Fibroblast of the aortic adventitia (primary cell): ENCODE measurements at places on chromosomes 7 and 10.

- DNase-seq, result no peak
These were observed 36.2 kb upstream of the RET start for GRCh38 chr10:43040482-43041256.

- peak; percentile 30 for DNase-seq
These were observed 171.2 kb downstream of the REEP3 start for GRCh38 chr10:63692220-63692896.

DNA sequence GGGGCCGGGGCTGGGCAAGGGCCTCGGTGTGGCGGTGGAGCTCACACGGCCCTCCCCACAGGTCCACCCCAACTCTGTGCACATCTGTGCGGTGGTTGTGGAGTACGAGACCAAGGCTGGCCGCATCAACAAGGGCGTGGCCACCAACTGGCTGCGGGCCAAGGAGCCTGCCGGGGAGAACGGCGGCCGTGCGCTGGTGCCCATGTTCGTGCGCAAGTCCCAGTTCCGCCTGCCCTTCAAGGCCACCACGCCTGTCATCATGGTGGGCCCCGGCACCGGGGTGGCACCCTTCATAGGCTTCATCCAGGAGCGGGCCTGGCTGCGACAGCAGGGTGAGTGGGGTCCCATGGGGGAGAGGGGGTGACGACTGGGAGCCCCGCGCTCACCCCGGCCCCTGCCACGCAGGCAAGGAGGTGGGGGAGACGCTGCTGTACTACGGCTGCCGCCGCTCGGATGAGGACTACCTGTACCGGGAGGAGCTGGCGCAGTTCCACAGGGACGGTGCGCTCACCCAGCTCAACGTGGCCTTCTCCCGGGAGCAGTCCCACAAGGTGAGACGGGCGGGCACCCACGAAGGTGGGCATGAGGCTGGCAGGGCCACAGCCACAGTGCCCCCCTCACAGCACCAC lies 8.8 kb downstream of the TMEM120A start:
- no peak for DNase-seq

- peak; percentile 28 for DNase-seq
These were observed 28.4 kb upstream of the CBLL1 start for GRCh38 chr7:107715531-107715930.

GRCh38 chr7:138816650-138817049 lies 18.7 kb upstream of the ATP6V0A4 start:
- no peak for DNase-seq

GRCh38 chr10:75150656-75151055 lies 39.2 kb downstream of the SAMD8 start:
- no peak for DNase-seq

GRCh38 chr7:156703773-156704482 lies 63.4 kb downstream of the RNF32 start:
- no peak for DNase-seq

DNA sequence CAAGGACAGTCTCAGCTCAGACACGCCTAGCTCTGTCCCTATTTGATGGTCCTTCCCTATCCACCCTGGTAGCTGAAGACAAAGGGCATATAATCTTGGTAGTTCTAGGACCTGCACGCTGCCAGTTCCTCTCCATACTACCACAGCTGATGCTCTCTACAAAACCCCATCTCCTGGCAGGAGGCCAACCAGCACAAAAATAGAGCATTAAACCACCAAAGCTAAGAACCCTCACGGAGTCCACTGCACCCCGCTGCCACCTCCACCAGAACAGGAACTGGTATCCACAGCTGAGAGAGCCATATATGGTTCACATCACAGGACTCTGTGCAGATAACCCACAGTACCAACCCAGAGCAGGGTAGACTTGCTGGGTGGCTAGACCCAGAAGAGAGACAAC lies 299.4 kb downstream of the LRRTM3 start:
- DNase-seq, result no peak

- no peak for DNase-seq
These were observed 560.0 kb downstream of the PTPRN2 start for GRCh38 chr7:158027646-158028045.

GRCh38 chr10:61000769-61001730 lies 57.1 kb upstream of the RHOBTB1 start:
- no peak for DNase-seq

GRCh38 chr10:131843089-131843595 lies 57.7 kb upstream of the PPP2R2D start:
- no peak for DNase-seq

- DNase-seq, result peak; percentile 98
These were observed 163.9 kb downstream of the JCAD start for GRCh38 chr10:29895456-29895855.

GRCh38 chr7:105268056-105268455 lies 120.7 kb downstream of the SRPK2 start:
- peak; percentile 69 for DNase-seq

GRCh38 chr7:151851145-151851751 lies 25.7 kb downstream of the PRKAG2 start:
- DNase-seq, result peak; percentile 21

DNA sequence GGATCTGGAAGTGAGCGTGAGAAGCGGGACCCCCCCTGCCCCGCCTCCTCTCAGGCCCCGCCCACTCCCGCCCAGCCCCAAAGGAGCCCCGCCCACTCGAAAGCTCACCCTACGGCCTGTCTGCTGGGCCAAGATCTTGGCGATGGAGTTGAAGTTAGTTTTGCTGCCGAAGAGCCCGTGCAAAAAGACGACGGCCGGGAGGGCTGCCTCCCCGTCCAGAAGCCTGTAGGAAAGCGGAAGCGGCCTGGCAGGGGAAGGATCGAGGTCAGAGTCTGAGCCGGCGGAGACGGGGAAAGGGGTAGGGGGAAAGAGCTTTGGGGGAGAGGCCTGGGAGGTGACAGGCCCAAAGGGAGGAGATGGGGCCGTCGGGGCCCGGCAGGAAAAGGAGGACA lies 386 bp downstream of the ABHD11 start:
- peak; percentile 55 for DNase-seq

DNA sequence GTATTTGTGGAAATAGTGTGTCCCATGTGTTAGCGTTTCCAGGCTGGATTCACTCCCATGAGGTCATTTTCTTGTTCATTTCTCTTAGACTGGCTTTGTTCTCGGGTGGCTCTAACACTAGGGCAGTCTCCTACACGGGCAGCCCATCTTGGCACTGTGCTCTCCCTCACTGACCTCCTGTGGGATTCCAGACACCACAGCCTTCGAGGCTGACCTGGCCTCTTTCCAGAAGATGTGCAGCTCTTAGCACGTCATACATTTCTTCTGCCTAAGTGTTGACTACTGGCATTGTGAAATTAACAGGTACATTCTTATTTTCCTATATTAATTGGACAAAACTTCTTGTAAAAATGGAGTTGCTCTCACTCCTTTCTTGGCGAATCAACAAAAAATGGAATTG lies 72.8 kb downstream of the INSYN2A start:
- no peak for DNase-seq

DNA sequence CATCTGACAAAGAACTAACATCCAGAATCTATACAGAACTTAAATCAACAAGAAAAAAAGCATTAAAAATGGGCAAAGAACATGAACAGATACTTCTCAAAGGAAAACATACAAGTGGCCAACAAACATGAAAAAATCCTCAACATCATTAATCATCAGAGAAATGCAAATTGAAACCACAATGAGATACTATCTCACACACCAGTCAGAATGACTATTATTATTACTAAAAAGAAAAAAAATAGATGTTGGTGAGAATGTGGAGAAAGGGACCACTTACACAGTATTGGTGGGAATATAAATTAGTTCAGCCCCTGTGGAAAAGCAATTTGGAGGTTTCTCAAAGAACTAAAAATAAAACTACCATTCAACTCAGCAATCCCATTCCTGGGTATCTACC lies 89.1 kb upstream of the ADO start:
- no peak for DNase-seq

DNA sequence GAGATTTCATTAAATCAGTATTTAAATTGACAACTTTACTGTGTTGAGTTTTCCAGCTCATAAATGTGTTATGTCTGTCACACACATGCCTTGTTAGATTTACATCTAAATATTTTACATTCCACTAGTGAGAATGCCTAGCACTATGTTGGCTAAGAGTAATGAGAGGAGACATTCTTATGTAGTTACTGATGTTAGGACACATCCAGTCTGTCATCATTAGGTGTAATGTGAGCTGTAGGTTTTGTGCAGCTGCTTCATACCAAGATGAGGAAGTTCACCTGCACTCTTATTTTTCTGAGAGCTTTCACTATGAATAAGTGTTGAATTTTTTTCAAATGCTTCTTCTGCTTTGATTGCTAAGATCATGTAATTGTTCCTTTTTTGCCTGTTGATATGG lies 218.0 kb upstream of the IGFBP3 start:
- peak; percentile 67 for DNase-seq

- peak; percentile 49 for DNase-seq
These were observed 26.0 kb upstream of the GLI3 start for GRCh38 chr7:42262964-42263363.
